CD8-positive, alpha-beta T cell (primary cell): ENCODE measurements at places on chromosomes 13 and 19.

DNA sequence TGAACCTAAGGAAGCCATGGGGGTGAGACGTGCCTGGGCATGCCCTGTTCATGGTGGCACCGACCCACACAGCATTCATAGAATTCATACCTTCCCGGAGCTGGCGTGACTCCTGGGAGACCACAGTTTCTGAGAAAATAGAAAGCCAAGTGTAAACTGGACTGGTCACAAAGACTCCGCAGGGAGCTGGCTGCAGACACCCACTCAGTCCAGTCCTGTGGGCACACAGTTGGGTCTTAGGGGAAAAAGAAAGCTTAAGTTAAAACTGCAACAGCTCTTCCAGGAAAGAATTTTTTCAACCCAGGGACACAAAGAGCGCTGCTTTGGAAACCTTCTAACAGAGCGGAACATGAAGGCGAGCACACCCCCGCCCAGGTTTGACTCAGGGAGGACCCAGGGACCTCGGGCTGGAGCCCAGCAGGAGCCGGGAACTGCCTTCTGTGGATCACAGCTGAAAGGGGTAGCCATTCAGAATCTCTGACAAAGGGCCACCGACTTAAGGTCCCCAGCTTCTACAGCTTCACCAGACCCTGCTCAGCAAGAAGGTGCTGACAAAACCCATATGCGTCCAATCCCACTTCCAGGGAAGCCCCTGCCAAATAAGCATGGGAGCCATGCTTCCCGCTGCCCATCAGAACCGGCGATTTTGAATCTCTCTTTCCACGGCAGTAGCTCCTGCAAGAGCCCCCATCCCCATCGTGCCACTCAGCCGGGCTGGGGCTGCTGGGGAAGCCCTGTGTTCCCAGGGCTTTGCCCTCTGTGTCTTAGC is 183.7 kb downstream of the COL4A1 start:
- no peak for DNase-seq

GRCh38 chr13:49585220-49586157 is at the start of gene RCBTB1:
Gene RCBTB1, minus strand, starts transcription at chr13:49585558. Its CDS starts 18,279 bp downstream, at chr13:49567279.
- peak; percentile 33 for DNase-seq

DNA sequence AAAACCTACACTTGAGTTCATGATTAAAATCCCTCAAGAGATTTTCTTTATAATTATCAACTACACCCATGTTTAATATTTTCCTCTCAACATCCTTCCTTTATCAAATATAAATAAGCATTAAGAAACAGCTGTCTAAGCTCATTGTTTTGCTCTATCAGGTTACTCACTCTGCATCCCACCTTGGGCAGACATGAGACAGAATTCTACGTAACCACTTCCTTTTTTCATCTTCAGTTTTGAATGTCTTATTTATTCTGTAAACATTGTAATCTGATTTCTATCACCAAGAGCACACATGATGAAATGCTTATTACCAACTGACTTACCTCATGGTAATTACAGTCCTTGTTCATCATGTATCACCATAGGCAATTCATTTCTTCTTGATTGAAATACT is 1256.6 kb upstream of the ATXN8OS start:
- DNase-seq: no peak

- DNase-seq: peak; percentile 43
These were observed 1.1 kb downstream of the PPP1R12C start for GRCh38 chr19:55116232-55116858.
